Mammary epithelial cell (primary cell): ENCODE measurements at places on chromosomes 7 and 10. TPM values are rescaled to one million over a fixed set of nuclear protein-coding genes. Genes with fewer than 3 reads are reported as not detected.

DNA sequence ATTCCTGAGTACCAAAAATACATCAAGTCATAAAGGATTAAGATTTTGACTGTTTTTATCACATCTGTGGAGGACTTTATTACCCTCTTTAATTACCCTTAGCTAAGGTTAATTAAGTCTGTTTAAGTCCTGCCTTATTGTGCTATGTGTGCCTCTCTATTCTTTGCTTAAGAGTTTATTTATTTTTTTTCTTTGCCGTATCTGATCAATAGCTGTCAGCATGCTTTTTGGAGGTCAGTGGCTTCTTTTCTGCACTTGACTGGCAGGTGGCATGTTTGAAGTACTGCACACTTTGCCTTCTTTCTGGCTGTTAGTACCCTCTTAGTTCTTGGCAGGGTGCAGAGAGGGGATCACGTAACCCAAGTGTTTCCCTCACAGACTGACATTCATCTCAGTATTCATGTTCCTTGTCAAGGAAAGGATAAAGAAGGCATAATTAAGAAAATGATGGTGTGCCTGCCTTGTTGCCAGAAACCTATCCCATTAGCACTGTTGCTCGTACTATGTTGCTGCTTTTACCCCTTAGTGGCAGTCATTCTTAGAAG is 225.8 kb downstream of the EXOC4 start:
- no peak for DNase-seq

DNA sequence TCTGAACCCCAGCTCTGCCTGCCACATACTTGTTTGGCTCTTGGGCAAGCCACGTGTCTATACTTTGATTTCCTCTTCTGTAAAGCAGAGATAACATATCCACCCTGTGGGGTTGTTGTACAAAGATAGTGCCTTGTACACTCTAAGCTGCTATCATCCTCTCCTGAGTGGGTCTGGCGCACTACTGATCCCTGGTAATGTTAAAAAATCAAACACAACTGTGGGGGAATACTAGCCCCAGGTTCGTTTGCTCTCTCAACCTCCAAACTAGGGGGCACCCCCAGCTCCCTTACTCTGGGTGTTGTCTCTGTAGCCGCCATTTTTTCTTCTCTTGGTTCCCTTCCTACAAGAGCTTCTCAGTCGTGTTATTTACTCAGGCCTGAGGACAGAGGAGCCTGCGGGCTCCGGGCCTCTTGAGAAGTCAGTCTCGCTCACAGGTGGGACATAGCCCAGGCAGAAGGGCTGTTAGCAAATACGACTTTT is 1.0 kb downstream of the POLM start:
- DNase-seq: no peak

DNA sequence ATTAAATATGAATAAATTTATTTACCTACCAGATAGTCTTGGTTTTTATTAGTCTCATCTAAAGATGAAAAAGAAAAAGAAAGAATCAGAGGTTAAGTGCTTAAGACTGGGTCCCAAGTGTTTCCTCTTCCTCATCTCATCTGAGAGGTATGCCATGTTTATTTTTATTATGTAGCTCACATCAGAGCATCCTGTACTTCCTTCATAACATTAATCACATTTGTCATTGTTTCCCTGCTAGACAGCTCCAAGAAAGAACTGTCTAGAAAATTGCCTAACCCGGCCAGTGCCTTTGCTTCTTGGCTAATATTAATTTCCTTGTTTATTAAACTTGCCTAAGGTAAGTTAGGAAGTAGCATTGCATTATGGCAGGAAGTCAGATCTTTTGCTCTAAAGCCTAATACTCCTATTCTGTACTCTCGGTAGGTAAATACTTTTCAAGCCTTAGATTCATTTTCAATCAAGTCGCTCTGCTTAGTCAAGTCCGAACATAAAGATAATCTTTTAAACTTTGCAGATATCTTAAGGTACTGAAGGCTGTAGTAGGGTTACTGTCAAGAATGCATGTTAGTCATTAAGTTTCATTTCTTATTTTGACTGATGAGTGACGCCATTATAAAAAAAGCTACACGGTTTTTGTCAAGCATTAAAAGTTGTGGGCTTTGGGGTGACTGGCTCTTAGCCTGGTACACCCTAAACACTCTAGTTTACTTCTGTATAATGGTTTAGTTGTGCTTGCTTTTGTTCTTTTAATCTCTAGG is 47.4 kb downstream of the ZMYND11 start:
- DNase-seq: no peak

GRCh38 chr10:86953747-86954680 is 3.4 kb downstream of the MMRN2 start:
- no peak for DNase-seq

DNA sequence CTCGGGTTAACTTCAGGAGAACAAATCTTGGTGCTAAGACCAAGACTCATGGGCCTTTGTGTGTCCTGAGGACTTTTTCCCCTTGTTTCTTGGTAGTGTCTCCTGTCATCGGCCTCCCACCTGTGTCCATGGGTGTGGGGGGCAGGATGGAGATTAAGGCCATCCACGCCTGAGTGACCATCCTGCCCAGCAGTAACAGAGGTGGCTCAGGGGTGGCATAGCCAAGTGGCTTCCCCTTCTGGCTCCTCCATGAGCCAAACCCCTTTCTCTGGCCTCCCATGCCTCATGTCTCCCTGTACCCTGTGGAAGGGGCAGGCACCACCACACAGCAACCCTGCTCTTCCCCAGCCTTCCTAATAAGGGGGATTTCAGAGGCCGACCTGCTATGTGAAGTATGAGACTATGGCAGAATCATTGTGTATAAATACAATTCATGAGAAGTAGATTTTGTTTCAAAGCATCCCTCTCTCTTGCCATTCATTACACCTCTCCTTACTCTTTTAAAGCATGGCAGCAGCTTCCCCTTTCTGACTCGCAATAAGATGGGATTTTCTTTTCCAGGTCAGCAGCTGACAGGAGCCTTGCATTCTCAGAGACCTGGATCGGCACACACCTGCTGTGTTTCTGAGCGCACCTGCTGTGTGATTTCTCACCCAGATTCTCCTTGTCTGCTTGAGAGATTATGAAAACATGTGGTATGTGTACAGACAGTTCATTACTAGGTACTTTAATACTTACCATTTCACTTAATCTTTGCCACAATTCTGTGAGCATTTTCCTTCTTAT is 102.5 kb downstream of the XPNPEP1 start:
- DNase-seq: no peak

DNA sequence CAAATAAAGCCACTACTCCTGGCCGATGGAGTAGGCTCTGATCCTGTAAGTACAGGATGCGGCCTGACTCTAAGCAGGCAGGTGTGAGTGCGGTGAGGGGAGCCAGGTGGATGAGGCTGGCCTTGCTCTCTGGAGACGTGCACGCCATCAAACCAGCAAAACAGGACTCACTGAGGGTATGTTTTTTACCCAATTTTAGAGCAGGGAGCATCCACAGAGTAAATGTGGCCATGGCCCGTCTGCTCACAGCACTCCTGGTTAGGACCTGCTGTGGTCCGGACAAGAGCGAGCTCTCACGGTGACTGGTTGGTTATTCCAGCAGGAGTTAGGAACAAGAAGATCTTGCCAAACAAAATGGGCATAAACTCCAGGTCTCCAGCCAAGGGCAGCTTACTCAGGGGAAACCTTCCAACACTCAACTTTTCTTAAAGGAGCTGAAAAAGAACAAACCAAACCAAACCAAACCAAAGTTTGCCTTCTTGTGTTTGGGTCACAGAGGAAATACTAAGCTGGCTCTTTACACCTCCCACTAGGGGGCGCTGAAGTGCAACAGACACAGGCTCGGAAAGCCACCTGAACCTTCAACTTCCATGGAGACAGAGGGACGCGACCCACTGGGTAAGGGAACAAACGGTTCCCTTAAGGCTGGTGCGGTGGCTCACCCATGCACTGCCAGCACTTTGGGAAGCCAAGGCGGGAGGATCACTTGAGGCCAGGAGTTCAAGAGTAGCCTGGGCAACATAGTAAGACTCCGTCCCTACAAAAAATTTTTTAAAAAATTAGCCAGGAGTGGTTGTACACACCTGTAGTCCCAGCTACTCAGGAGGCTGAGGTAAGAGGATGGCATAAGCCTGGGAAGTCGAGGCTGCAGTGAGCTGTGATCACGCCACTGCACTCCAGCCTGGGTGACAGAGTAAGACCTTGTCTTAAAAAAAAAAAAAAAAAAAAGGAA is 122.4 kb downstream of the CLEC2L start:
- DNase-seq: peak; percentile 57

GRCh38 chr10:79105150-79105739 is 36.5 kb downstream of the ZMIZ1 start:
- DNase-seq: no peak

- peak; percentile 12 for DNase-seq
These were observed 812 bp downstream of the PROSER2 start for GRCh38 chr10:11823989-11824346.

DNA sequence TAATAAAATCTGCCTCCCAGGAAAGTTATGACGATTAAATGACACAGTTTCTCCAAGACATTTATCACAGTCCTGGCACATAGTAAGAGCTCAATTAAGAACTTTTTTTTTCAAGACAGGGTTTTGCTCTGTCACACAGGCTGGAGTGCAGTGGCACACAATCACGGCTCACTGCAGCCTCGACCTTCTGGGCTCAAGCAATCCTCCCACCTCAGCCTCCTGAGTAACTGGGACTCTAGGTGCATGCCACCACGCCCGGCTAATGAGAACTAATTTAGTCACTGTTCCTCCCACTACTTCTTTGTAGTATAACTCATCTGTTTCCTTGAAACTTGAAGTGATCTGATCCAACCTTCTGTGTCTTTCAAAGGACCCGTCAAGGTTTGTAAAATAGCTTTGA is 42.2 kb upstream of the MXI1 start:
- DNase-seq: no peak

GRCh38 chr10:11017570-11018431 is at the start of gene CELF2:
Gene CELF2, plus strand, starts transcription at chr10:11017872. Its CDS starts 218 bp downstream, at chr10:11018090.
- DNase-seq: no peak

DNA sequence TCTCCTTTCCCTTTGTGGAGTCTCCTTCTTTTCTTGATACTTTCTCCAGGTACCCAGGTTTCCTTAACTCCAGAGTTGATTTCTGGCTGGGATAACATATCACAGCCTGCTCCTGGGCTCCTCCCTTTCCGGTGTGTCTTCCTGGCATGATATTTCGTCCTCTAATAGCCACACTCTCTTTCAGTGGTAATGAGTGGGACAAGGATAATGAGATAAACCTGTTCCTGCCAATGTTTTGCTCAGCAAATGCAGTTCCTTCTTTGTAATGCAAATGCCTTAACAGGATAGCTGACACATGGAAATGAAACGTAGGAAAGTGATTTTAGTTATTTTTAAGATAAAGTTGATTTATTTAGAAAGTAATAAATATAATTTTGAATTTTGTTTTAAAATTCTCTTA is 168.6 kb downstream of the NRP1 start:
- no peak for DNase-seq

- no peak for DNase-seq
These were observed 112.9 kb downstream of the SAMD9 start for GRCh38 chr7:93004906-93005305.

GRCh38 chr7:149444287-149444686 is 16.6 kb downstream of the ZNF777 start:
- DNase-seq: no peak

GRCh38 chr10:100877461-100877850 is 35.3 kb upstream of the SLF2 start:
- no peak for DNase-seq

- no peak for DNase-seq
These were observed 195.6 kb upstream of the GLI3 start for GRCh38 chr7:42432644-42433043.

DNA sequence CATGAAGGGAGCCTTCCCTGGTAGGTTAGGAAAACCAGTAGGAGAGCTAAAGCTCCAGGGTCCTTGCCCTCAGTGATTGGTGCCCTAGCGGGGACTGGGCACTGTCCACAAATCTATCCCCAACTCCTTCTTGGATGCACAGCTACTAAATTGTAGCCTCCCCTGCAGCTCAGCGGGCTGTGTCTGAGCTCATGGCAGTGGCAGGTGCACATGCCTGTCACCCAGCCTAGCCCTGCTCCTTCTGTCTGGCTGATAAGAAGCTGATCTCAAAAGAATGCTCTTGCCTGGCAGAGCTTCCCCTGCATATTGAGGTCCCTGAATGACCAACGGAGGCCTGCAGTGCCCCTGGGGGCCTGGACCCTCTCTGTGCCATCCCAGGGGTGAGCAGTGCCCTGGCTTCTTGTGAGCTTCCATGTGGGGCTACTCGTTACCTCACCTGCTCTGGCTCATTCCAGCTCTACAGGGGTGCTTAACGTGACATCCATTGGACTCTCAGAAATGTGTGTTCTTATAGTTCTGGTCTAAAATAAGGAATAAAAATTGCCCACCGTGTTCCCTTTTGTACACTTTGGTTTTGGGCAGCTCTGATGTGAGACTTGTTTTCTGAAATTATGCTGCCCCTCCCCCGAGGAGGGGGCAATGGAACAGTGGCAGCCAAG is 59.8 kb upstream of the ANTXRL start:
- no peak for DNase-seq

DNA sequence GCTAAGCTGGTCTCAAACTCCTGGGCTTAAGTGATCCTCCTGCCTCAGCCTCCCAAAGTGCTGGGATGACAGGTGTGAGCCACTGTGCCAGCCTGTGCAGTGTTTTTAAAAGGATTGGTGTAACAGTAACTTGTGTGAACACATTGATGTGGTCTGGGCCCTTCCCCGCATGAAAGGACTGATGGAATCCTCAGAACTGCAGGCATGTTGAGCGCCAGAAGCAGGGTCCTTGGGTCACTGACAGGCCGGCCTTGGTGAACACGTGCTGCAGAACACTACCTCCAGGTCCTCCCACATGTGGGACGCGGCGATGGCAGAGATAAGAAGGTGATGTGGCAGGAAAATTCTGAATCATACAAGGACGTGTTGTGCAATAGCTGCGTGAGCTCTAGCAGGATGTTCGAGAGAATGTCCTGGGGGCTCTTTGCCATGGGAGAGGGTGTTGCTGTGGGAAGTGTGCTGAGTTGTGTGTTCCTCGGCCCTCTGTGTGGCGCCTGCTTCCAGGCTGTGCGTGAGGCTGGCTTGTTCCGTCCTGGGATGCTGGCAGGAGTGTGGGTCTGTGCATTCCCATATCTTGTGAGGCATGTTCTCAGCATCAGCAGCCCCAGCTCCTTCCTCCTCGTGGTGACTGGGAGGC is 68.2 kb downstream of the DNAJB6 start:
- peak; percentile 95 for DNase-seq

DNA sequence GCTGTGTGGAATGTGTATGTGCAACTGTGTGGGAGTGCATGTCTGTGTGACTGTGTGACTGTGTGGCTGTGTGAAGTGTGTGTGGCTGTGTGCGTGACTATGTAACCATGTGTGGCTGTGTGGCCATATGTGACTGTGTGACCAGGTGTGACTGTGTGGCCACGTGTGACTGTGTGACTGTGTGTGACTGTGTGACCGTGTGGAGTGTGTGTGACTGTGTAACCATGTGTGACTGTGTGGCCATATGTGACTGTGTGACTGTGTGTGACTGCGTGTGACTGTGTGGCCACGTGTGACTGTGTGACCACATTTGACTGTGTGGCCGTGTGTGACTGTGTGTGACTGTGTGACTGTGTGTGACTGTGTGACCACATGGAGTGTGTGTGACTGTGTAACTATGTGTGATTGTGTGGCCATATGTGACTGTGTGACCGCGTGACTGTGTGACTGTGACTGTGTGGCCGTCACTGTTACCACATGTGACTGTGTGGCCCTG is 502.9 kb downstream of the DNAJB6 start:
- no peak for DNase-seq

- no peak for DNase-seq
These were observed 21.1 kb upstream of the FAM221A start for GRCh38 chr7:23658831-23659427.

Gene CPVL
- polyA plus RNA-seq: 0.57 TPM

Gene LIPK
- 0.31 TPM for polyA plus RNA-seq

Gene VPS37D
- polyA plus RNA-seq: 0.61 TPM

Gene IRF5
- 2.8 TPM for polyA plus RNA-seq

Gene SFTPD
- not detected for polyA plus RNA-seq

Gene PARD3
- polyA plus RNA-seq: 32.1 TPM

Gene CDNF
- 1.5 TPM for polyA plus RNA-seq

Gene GFRA1
- polyA plus RNA-seq: 0.02 TPM
